CD4-positive, CD25-positive, alpha-beta regulatory T cell (primary cell): ENCODE measurements at places on chromosomes 3 and 15. TPM values are rescaled to one million over a fixed set of nuclear protein-coding genes. Genes with fewer than 3 reads are reported as not detected.

DNA sequence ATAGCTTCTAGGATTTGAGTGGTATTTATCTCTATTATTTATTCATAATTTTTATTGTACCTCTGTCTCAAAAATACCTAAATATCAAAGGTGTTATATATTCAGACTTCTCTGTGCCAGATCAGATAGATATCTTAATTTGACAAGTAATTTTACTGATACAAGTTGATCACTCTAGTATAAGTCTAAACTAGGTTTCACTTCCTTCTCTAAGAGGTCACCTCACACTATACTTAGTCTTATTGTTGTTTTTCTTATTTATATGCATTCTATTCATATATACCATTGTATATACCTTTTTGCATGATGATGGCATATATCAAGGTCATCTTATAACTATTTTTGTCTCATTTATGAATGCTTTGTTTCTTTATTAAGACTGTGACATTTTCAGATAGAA is 26.4 kb upstream of the HGD start:
- no peak for DNase-seq

DNA sequence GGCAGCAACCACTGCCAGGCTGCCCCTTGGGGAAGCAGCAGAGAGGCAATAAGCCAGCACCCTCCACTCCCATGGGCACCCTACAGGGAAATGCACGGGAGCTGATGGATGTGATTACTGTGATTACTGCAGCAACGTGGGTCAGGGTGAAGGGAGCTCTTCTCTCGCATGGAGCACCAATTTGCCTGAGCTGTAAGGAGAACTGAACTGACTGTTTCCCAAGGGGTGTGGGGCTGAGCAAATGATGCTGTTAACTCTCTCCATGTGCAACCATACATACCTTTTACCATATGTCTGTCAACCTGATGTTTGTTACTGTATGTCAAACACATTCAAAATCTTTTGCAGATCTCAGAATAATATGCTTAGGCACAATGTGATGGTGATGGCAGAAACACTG is 680.6 kb downstream of the SQOR start:
- no peak for DNase-seq

GRCh38 chr3:10285272-10286132 is 7.2 kb downstream of the GHRL start:
- DNase-seq = no peak

The GP5 gene
- 2.7 TPM for polyA plus RNA-seq

GRCh38 chr3:67866571-67866970 is 212.2 kb upstream of the SUCLG2 start:
- DNase-seq = no peak

DNA sequence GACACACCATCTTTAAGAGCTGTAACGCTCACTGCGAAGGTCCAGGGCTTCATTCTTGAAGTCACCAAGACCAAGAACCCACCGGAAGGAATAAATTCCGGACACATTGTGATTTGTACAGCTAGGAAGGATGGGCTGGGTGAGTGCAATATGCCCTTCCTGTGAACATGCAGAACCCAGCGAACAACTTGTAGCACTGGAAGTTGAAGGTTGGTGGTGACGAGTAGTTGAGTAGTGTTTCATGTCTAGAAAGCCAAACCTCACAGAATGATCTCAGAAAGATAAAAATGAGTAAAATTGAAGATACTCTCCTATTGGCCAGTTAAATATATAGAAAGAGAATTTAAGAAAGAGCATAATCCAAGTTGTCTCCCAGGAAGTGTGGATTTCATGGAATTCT is 462.2 kb upstream of the CFAP20DC start:
- DNase-seq = no peak

- DNase-seq = no peak
Measured at GRCh38 chr3:47871389-47871788, 68.5 kb downstream of the DHX30 start.

GRCh38 chr15:95097361-95097760 is 866.0 kb downstream of the MCTP2 start:
- DNase-seq = no peak

The AMT gene
- 0.29 TPM for polyA plus RNA-seq

DNA sequence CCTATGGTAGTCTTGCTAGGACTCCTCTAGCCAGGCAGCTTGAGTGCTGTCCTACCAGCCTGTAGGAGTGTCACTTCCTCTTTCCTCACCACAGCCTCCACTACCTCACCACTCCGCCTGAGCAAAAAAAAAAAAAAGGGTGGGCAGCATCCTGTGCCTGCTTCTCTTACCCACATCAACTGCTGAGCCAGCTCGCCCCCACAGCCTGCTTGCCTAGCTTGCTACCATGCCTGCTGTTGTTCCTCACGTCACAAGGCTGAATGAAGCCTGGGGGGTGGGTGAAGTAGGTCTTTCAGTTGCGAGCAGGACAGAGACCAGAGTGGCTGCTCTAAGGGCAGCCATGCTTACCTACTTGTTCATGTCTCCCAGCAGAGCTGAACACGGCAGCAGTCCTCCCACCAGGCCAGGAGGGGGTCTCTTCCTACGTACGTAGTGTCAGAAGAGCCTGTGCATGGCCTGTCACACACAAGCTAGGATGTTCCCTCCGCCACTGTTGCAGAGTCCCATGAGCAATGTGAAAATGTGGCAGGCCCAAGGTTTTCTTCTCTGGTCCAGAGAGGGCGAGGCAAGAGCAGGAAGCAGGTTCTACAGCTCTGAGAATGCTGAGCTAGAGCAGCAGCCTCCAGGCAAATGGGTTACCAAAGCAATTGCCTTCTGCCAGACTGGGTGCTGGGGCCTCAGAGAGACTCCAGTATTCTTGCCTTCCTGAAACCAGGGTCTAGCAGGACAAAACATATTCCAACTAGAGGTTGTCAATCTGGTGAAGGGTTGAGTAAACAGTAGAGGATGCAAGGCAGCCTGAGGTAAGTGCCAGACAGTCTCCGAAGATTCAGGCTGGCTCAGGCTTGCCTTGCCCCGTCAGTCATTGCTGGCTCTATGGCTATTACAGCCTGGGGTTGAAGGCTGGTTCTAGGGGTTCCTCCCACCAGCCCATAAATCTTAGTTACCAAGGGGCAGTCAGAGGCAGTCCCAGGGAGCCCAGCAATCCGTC is 8.1 kb downstream of the PPM1M start:
- peak; percentile 91 for DNase-seq

GRCh38 chr3:43779850-43780249 is 89.1 kb downstream of the ABHD5 start:
- no peak for DNase-seq
